ENCODE measurements at places on chromosomes 12 and 14.

DNA sequence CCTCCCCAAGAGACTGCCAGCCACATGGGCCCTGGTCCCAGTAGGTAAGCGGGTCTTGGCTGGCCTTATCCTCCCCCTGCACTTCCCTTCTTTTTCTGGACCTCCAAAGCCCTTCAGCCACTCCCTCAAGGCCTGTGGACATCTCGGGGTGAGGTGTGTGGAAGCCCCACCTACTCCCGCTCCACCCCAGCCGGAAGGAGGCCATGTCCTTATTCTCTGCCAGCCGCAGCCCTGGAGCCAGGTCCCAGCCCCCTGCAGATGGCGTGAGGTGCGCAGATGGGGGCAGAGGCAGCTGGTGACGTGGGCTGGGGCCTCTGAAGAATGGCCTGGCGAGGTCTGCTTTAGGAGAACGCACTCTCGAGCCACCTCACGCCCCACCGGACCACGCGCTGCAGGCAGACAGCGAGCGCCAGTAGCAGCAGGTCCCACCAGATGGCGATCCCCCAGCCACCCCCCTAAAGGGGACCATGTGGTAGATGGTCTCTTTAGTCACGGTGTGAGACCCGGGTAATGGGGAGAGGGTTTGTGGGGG is 167.1 kb downstream of the TSPAN9 start:
- peak; percentile 68 for DNase-seq

DNA sequence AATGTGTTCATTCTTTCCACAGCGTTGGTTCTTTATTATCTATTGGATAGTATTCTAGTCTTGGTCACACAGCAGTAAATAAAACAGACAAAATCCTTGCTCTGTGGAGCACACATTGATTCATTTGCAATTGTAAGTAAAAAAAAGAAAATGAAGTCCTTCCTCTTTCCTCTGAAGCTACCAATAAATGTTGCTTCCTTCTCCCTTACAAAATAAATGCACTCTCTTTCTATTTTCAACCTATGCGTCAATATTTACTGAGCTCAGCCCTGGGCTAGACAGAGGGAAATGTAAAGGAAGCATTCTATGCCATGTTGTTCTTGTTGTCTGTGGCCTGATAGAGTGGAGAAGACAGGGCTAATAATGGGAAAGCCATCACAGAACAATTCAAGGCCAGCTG is 2.9 kb downstream of the ABHD12B start:
- no peak for DNase-seq

DNA sequence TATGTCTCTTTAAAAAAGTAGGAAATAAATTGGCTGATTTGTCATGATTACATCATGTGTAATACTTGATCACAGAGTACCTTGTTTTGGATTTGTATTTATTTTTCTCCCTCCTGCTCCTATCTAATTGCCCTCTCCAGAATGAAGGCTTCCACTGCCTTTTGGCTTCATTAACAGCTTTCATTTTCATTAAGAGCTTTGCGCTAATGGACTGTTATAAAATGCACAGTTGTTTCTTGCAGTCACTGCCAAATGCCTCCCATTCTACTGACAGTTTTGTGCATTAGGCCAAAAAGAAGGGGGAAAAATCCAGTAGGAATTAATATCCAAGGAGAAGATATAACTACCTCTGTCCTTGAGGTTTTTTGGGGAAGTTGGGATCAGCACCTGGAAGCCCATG is 159.2 kb downstream of the NRXN3 start:
- no peak for DNase-seq

- DNase-seq, result no peak
These were observed 54.0 kb downstream of the MVK start for GRCh38 chr12:109627633-109628032.

GRCh38 chr12:62983594-62983993 is 48.6 kb upstream of the PPM1H start:
- no peak for DNase-seq

GRCh38 chr12:108827941-108828340 is 29.4 kb downstream of the SSH1 start:
- no peak for DNase-seq

GRCh38 chr14:81709681-81710080 is 176.0 kb upstream of the SEL1L start:
- DNase-seq, result no peak
